Activated CD4-positive, alpha-beta T cell treated with anti-CD3 and anti-CD28 coated beads, Interleukin-2, Interleukin-6, amounts not matched to agents 100 ng/mL and 50 ng/mL, durations not matched to agents 16 hours and 8 hours (primary cell): ENCODE measurements at places on chromosomes 2 and 18.

DNA sequence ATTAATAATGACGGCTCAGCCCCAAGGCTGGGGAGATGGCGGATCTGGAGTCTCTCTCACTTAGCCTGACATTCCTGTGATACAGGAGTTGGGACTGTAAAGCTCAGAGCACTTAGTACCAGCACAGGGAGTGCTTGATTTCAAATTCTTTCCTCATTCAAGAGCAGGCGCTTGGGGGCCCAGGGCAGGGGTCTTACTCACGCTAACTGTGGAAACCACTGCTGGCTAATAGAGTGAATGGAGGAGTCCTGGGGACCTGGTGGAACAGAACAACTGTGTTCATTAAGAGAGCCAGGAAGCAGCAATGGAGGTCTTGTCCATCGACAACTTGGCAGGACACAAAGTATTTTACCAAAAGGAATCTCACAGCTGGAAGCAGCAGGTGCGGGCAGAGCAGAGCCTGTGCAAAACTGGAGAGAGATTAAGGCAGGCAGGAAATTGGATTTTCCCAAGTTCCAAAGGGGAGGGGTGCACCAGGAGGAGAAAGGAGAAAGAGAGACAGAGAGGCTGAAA, 358.9 kb downstream of the TNS1 start:
- no peak for DNase-seq

DNA sequence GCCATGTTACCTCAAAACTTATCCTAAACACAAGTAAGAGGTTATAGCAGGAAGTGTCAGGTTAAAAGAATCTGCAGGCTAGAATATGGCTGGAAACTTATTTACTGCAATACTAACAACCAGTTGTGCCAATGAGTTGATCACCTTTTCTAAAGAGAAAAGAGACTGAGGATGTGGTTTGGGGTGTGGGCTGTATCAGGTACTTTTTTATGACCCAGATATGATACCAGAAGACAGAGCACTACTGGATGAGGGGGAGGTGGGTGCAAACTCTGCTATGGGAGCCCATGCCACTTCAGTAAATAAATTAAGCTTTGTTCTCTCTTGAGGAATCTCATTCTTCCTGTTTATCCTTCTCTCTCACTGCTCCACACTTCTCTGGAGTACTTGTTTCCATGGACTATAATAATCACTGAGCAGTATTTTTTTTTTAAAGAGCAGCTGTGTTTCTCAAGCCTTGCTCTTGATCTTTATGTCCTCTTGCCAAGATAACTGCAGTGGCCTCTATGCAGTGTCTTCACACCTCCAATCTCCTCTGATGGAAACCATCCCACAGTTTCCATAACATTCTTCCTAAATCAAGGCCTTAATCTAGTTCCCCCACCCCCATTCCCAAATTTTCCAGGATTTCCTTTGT, 51.2 kb upstream of the NOSTRIN start:
- peak; percentile 13 for DNase-seq

DNA sequence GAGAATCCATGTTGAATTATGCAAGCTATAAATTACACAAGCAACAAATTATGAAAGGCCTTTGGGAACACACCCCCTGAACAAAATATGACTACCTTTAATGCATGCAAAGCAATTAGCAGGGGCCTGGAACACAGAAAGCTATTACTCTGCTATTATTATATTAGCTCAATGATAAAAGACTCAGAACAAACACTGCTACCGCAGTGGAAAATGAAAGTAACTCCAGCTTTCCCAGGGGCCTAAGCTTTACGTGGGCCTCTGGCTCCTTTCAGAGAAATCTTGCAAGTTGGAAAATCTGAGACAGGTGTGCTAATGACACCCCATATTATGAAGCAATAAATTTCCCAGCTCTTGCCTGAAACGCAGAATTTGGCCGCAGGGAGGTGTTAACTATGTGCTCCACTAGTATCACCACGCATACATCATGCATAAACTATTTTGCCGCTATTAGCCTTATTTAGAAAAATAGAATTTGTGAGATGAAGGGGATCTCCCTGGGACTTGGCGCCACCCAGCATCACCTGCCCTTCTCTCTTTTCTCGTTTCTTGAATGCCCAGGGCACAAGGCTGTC, 321.6 kb upstream of the LYPD1 start:
- DNase-seq: no peak

GRCh38 chr2:172093416-172094293, 8.3 kb downstream of the DLX1 start:
- no peak for DNase-seq

GRCh38 chr2:240455647-240456446, 20.4 kb downstream of the GPC1 start:
- no peak for DNase-seq

GRCh38 chr2:222203041-222203440, 95.8 kb downstream of the PAX3 start:
- no peak for DNase-seq

DNA sequence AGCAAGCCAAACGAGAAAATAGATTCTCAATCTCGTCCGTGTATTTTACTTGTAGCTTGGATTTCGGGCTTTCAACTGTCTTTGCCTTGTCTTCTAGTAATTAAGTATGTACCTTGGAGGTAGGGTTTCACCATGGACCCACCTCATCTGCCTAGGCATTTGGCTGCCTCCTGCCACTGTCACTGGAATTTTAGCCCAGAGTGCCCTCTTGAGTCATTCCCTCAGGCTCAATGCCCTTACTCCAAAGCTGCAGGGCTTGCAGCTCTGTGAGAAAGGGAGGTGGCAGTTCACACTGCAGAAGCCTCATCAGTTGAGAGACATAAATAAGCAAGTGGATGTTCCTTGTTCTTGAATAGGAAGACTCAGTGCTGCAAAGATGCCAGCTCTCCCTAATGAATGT, 89.6 kb downstream of the VSNL1 start:
- no peak for DNase-seq

- DNase-seq: no peak
Measured at GRCh38 chr2:154143105-154143504, 271.4 kb downstream of the GALNT13 start.

DNA sequence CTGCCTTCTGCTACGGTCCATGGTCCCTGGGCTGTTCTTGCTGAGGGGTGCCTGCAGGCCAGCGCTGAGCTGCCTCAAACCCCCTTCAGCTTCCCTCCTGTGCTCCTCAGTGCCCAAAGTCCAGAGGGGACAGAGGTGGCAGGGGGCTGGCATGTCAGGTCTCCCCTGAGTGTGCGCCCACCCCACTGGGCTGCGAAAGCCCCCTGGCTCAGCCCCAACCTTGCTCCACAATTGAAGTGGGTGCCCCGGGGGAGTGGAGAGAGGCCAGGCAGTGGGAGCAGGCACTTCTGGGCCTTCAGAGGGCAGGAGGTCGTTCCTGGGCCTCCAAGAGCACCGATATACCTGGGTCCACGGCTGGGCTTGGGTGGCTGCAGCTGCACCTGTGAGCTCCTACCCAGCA, 548.7 kb upstream of the FAM98A start:
- no peak for DNase-seq

DNA sequence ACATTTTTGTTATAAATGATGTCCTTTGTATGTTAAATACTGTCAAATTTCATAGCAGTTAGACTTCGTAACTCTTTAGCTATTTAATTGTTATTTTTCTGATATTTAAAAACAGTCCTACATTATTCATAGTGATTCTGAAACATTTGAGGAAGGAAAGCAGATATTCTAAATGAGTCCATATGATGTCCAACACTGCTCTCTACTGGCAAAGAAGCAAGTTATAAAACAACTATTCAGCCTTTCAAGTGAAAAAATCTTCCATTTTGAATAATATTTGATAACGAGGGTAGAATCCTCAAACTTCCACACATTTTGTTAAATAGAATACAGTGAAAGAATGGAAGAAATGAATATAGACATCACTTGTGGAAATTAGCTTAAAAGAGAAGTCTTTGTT, 220.8 kb downstream of the GULP1 start:
- peak; percentile 3 for DNase-seq

DNA sequence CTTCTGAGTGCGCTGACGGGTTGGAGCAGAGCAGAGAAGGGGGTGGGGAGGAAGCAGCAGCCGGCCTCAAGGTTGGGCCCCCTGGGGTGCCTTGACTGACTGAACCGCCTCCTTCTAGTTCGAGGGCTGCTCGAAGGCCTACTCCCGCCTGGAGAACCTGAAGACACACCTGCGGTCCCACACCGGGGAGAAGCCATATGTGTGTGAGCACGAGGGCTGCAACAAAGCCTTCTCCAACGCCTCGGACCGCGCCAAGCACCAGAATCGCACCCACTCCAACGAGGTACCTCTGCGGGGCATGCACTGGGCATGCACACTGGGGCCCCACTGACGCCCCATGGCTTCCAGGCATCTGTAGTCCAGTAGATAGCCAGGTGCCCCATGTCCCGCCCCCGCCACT, 246.9 kb downstream of the GLI2 start:
- no peak for DNase-seq

DNA sequence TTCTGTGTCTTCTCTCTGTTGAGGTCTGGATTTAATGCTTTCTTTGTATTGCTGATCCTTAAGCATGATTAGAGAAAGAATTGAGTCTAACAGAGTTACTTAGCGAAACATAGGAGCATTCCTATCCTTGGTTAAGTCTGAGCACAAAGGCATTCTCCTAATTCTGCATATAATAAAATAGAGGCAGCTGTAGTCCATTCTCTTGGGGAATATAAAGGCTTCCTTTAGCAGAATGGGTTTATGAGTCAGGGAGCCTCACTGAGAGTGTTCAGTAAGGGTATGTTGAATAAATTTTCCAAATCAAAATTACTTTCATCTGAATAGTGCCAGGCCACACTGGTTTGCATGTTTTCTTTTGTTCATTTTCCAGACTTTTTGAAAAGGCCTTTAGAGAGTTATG, 101.5 kb downstream of the GALNT1 start:
- DNase-seq: no peak

GRCh38 chr18:30280186-30280585, 762.4 kb downstream of the DSC3 start:
- DNase-seq: no peak

GRCh38 chr18:32346671-32347070, 124.0 kb downstream of the GAREM1 start:
- no peak for DNase-seq

- no peak for DNase-seq
Measured at GRCh38 chr18:14124689-14125088, 7.5 kb downstream of the ZNF519 start.

- no peak for DNase-seq
Measured at GRCh38 chr2:172039011-172039704, 39.4 kb downstream of the METAP1D start.
